Activated CD8-positive, alpha-beta memory T cell treated with anti-CD3 and anti-CD28 coated beads, Interleukin-2, amount 50 U/mL, for 4 hours (primary cell): ENCODE measurements at places on chromosomes 13 and 19.

DNA sequence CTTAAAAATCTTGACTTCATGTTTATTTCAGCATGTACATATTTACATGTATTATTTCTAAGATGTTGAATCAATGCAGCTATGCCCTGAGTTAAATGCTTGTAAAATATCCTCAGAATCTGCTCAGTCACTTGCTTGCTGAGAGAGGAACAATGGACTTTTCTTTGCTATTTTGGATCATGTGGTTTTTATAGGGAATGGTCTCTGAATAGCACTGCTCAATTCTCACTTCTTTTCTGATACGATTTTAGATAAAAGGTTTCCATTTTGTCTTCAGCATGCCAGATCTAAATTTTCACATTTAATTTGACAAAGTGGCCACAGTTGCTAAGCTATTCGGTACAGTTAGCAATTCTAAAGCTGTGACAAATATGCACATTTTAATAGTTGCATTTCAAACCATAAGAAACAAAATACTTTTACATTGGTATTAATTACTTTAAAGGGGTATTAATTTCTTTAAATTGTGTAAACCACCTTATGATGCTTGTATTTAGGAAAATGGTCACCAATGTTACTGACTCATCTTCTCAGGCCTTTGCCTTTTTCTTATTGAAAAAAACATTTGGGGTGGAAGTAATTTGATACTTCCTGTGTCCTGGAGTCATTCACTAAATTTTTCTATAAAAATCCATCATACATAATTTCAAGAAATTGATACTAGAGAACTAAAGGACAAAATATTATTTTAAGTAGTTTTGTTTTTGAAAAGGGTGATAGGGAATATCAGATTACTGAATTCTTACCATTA, 113.5 kb downstream of the MYO16 start:
- no peak for DNase-seq

- peak; percentile 23 for DNase-seq
These were observed 46.2 kb downstream of the CDK8 start for GRCh38 chr13:26300140-26300539.

DNA sequence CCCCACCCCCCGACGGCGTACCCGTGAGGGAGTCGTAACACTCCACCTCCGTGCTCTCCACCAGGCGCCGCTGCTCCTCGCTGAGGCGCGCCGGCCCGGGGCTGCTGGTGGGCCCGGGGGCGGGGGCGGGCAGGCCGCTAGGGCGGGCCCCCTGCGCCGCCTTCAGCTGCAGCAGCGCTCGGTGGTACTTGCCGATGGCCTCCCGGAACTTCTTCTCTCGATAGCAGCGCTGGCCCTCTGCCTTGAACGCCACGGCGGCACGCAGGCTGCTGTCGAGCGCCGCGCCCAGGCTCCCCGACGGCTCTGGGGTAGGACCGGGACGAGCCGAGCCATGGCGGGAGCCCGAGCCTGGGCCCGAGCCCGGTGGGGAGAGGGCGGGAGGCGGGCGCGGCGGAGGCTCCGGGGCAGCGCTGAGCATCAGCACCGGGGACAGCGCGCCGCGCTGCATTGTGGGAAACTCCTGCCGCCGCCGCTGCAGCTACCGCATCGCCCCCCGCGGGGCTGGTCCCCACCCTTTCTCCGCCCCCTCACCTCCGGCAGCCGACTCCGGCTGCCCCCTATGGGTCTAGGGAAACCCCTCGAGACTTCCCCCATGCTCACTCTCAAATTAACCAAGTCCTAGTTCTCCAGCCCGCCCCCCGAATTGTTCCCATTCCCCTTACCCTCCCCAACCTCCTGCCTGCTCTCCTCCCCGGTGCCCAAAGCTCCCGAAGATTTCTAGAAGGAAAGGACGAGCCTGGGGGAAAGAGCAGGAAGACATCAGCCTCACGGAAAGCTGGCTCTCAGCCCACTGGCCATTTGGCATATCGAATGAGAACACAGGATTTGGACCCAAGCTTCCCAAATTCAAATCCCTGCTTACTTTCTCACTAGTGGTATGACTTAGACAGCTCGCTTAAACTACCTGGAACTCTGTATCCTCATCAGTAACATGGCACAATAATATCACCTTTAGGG, at the start of gene TTC9B:
Gene TTC9B (minus strand): TSS at position 451 of the 957 bp plus-strand sequence. CDS start 3 bp downstream, at position 448.
- DNase-seq: peak; percentile 46

DNA sequence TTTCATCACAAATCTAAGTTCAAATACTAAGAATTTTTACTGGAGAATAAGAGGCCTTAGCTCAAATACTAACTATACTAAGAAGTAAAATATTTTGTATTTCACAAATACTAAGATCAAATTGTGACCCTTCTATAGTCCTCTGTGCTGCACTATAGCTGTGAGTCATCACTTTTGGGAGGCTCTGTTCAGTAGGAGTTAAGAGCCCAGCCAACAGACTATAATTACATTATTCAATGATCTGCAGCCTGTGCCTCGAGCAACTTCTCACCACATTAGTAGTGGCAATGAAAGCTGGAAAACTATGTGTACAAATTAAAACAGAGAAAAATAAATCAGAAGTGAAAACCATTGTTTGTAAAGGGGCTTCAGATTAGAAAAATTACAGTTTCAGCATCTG, 147.3 kb upstream of the GPC6 start:
- no peak for DNase-seq

- no peak for DNase-seq
These were observed 37.7 kb downstream of the SLC6A16 start for GRCh38 chr19:49287141-49287770.

DNA sequence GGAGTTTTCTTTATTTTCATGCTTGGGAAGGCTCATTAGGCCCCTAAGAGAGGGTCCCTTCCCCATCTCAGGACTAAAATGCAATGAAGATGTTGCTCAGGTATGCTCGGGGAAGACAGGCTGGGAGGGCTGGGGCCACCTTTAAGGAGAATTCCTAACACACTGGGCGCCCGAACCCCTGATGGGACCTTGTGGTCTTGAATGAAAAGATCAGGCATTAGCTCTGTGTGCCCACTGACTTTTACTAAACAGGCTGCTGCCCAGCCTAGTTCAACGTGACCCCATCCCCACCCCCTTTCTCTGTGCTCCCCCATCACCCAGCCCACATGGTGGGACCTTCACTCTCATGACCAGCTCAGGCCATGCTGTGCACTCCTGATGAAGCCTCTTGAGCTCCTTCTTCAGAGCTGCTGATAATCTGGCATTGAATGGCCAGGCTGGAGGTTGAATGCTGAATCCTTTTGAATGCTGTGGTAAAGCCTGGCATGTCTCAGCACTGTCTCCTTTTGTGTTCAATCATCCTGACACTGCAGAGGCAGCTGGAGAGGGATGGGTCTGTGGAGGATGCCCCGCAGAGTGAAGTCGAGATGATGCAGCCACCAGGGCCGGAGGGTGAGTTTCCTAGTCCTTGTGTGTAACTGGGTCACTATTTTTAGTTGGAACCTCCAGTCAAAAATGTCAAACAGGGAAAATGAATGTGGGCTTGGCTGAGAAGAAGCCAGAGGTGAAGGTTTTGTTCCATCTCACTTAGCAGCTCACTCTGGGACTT, 209.1 kb downstream of the UQCRFS1 start:
- DNase-seq: no peak

- DNase-seq: no peak
These were observed 16.5 kb upstream of the CSNK1G2 start for GRCh38 chr19:1924320-1924961.

DNA sequence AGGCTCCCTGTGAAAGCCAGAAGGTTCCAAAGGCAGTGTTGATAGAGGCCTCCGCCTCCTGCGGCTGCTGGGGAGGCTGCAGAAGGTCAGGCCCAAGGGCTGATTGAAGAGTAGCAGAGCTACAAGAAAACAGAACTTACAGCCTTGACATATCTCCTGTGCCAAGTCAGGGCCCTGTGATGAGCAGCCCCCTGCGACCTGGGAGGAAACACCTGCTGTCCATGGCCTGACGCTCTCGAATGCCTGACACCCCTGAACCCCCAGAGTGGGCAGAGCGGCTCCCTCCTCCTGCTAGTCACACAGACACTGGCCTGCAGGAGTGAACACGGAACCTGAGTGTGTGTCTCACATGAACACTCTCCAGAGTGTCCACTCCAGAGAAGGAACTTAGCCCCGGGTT, 38.2 kb upstream of the TUBGCP3 start:
- DNase-seq: no peak

DNA sequence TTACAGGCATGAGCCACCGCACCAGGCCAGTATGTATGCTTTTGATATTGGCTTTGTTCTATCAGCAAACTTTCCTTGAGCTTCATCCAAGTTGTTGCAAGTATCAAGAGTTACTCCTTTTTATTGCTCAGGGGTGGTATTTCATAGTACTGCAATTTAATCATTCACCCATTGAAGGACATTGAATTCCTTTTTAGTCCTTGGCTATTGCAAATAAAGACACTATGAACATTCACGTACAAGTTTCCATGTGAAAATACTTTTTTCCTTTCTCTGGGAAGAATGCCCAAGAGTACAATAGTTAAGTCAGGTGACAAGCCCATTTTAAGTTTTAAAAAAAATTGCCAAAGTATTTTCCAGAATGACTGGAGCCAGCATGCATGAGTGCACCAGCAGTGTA, 20.4 kb downstream of the CEACAM3 start:
- DNase-seq: no peak

- DNase-seq: no peak
These were observed 1.2 kb upstream of the PLEKHG2 start for GRCh38 chr19:39411081-39411831.

GRCh38 chr19:46410205-46411087, 2.9 kb downstream of the CCDC8 start:
- no peak for DNase-seq

DNA sequence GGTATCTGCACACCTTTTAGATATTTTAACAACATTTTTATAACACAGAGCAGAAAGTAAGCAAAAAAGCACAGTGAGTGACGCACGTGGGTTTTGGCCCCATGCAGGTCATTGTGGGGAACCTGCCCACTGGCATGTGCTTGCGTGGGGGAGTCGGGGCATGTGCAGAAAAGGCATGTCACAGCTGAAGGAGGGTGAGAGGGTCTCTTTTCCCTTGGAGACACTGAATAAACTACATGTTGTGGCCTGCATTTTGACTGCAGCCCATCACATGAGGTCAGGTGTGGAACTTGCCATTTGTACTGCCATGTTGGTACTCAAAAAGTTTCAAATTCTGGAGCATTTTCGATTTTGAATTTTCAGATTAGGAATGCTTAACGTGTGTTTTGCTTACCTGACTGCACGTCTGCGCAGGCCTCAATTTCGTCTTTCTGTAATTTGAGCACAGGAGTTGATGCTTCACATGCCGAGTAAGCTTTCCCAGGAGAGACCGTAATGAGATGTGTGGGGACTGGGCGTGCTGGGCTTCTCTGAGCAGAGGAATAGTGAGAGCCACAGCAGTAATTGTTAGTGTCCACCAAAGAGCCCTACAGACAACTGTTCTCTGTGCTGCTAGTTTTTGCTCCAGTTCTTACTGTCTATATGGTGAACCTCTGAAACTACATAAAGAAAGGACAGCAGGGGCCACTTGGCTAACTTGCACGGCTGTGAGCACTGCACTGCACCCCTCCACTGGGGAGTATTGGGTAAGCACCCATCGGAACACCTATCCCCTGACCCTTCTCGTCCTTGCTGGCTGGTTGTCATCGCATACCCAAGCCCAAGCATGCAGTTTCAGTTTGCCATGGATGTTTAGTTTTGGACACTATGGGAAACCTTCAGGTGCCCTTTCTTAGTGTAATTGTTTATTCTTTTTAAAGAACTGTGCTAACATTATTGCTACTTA, 72.9 kb upstream of the GPR183 start:
- DNase-seq: no peak

GRCh38 chr13:67100730-67101129, 129.4 kb downstream of the PCDH9 start:
- no peak for DNase-seq

GRCh38 chr13:109577191-109577700, 209.1 kb downstream of the IRS2 start:
- DNase-seq: no peak
